ENCODE measurements at places on chromosomes 3 and 15.

DNA sequence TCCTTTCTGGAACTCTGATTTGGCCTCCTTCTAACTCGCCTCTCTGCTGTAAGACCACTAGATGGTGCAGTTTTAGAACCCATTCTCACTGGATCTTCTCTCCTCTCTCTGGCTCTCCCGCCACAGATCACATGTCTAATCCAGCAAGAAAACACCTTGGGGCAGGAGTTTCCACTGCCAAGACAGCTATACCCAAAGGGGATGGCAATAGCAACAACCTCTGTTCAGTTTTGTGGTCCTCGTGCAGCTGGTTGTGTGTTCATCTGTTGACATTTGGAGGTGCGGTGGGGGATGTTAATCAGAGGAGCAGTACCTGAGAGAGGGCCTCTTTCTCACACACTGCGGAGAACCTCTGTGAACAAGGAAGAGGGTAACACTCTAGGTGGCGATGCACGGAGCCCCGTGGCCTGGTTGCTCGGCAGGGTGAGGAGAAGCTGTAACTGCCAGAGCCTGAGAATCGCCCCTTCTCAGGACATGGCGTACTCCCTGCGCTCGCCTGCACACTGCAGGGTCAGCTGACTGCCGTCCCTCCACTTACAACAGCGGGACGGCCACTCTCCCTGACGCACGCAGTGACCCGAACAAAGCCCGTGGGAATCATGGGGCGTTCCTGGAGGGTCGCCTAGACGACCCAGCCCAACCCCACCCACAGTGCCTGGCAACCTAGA lies at the start of gene TEX55:
TSS of gene TEX55 (plus strand) at position 666 of the 668 bp plus-strand sequence. CDS start 25 bp downstream, outside the sequence.
- DNase-seq, result no peak

DNA sequence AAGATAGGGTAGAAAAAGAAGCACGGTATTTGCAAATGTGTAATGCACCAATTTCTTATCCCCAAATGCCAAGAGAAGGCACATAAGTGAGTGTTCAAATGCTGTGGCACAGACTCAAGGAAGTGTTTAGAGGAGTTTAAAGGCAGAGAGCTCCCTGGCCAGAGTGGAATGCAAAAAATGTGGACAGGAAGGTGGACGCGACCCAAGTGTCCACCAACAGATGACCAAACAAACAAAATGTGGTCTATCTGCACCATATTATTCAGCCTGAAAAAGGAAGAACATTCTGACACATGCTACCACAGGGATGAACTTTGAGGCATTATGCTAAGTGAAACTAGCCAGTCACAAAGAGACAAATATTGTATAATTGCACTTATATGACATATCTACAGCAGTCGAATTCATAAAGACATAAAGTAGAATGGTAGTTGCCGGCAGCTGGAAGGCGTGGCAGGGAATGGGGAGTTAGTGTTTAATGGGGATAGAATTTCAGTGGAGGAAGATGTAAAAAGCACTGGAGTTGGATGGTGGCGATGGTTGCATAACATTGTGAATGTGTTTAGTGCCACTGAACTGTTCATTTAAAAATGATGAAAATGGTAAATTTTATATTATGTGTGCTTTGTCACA lies 126.6 kb downstream of the SRGAP3 start:
- DNase-seq, result no peak

- DNase-seq, result peak; percentile 14
These were observed 30.4 kb upstream of the ALDH1A3 start for GRCh38 chr15:100849021-100849854.

GRCh38 chr3:79016587-79017376 lies 751.0 kb downstream of the ROBO1 start:
- DNase-seq, result no peak

Measured in stimulated activated CD8-positive, alpha-beta memory T cell treated with anti-CD3 and anti-CD28 coated beads, Interleukin-15, amount 100 ng/mL, for 24 hours (primary cell).